ENCODE measurements at places on chromosomes 11 and 22. TPM values are rescaled to one million over a fixed set of nuclear protein-coding genes. Genes with fewer than 3 reads are reported as not detected.

DNA sequence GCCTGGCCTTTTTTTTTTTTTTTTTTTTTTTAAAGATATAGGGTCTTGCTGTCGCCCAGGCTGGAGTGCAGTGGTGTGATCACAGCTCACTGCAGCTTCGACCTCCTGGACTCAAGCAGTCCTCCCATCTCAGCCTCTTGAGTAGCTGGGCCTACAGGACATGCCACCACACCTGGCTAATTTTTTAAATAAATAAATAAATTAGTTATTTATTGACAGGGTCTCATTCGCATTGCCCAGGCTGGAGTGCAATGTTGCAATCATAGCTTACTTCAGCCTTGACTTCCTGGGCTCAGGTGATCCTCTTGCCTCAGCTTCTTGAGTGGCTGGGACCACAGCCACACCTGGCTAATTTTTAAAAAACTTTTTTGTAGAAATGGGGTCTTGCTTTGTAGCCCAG, 10.5 kb downstream of the AP2A2 start:
- peak overlapping the region; percentile 61 for H3K27ac ChIP-seq
- H3K4me3 ChIP-seq: no peak overlapping the region
- no peaks in the 10 kb centered on the region for H3K27me3 ChIP-seq

DNA sequence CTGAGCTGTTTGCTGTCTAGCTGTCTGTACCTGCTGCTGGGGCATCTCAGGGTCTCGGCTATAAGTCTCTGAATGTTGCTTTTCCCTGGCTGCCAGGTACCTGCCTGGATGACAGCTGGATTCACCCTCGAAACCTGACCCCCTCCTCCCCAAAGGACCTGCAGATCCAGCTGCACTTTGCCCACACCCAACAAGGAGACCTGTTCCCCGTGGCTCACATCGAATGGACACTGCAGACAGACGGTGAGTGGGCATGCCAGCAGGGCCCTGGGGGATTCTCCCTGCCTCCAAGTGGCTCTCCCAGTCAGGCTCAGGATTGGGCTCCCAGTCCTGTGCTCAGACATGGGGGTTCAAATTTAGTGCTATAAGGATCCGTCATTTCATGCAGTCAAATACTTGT, 12.9 kb downstream of the IL17RA start:
- DNase-seq: no peak
- H3K27ac ChIP-seq: peak overlapping the region; percentile 64
- peaks cover 8% of the 10 kb centered on the region for H3K4me1 ChIP-seq

- H3K4me3 ChIP-seq: no peak overlapping the region
- H3K36me3 ChIP-seq: peaks cover 7% of the 10 kb centered on the region
- peak overlapping the region; percentile 6 for H3K27ac ChIP-seq
- H3K4me1 ChIP-seq: peaks cover 9% of the 10 kb centered on the region
- no peak for DNase-seq
- no peaks in the 10 kb centered on the region for H3K27me3 ChIP-seq
Observed at GRCh38 chr11:12765428-12765827, 91.2 kb downstream of the TEAD1 start.

GRCh38 chr22:41782316-41782715, 18.2 kb upstream of the CCDC134 start:
- H3K27ac ChIP-seq: peak overlapping the region; percentile 65
- DNase-seq: no peak
- no peaks in the 10 kb centered on the region for H3K36me3 ChIP-seq
- H3K4me3 ChIP-seq: no peak overlapping the region
- H3K4me1 ChIP-seq: peaks cover 14% of the 10 kb centered on the region

The PATE2 gene
- total RNA-seq: not detected

- H3K4me1 ChIP-seq: no peaks in the 10 kb centered on the region
- H3K27me3 ChIP-seq: no peaks in the 10 kb centered on the region
- DNase-seq: no peak
- no peak overlapping the region for H3K27ac ChIP-seq
Observed at GRCh38 chr11:28798286-28798685, 690.1 kb downstream of the METTL15 start.

The APOBEC3H gene
- 1.1 TPM for total RNA-seq

GRCh38 chr11:26743622-26744021, 21.8 kb upstream of the SLC5A12 start:
- DNase-seq: no peak
- no peak overlapping the region for H3K27ac ChIP-seq
- H3K4me1 ChIP-seq: no peaks in the 10 kb centered on the region
- H3K27me3 ChIP-seq: no peaks in the 10 kb centered on the region

- no peak overlapping the region for H3K27ac ChIP-seq
- H3K27me3 ChIP-seq: no peaks in the 10 kb centered on the region
- no peak overlapping the region for H3K4me3 ChIP-seq
- no peaks in the 10 kb centered on the region for H3K4me1 ChIP-seq
Observed at GRCh38 chr11:27171376-27171958, 130.9 kb downstream of the BBOX1 start.

The NNMT gene
- total RNA-seq: 125 TPM

The TRPM5 gene
- total RNA-seq: not detected

- H3K27ac ChIP-seq: no peak overlapping the region
- DNase-seq: no peak
- H3K27me3 ChIP-seq: no peaks in the 10 kb centered on the region
- H3K4me3 ChIP-seq: no peak overlapping the region
- no peaks in the 10 kb centered on the region for H3K36me3 ChIP-seq
Observed at GRCh38 chr11:110128161-110128560, 35.0 kb downstream of the ZC3H12C start.

- H3K36me3 ChIP-seq: peaks cover 12% of the 10 kb centered on the region
- no peak for DNase-seq
- no peak overlapping the region for H3K4me3 ChIP-seq
- H3K27me3 ChIP-seq: no peaks in the 10 kb centered on the region
- no peak overlapping the region for H3K27ac ChIP-seq
- H3K4me1 ChIP-seq: peaks cover 23% of the 10 kb centered on the region
Observed at GRCh38 chr11:62605467-62605866, 3.8 kb upstream of the MTA2 start.

The ABTB2 gene
- total RNA-seq: 5.1 TPM

DNA sequence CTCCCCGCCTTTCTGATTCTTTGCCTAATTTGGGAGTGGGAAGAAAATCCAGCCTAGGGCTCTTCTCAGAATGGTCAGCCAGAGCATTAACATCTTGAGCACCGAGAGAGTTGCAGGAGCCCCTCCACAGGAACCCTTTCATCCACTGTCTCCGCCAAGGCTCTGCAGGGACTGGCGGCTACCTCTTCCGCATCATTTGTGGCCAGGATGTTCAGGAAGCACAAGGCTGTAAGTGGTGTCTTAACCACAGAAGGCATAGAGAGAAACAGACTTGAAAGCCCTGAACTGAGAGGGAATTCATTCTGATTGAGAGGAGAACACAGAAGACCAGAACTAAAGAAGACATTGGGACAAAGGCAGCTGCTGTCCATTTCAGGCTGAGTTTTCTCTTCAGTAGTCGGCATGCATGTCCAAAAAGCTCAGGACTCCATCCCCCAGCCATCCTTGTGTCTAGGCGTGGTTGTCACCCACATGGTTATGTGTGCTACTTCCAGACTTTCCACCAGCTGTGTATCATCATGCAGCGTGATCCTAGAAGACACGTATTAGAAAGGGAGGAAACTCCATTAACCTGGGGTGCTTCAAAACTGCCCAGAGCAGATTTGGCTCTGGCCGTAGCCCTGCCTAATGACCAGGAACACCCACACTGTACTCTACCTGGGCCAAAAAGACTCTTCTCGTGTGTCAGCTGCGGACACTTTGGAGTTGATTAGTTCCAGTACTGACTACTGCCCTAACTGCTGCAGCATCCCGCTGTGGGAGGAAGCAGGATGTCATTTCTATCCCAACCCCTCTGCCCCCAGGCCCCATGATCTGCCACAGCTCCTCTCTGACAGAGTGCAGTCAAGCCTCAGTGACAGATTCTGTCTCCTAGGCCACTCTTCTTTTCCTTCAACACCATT, 725.1 kb downstream of the NTM start:
- no peak overlapping the region for H3K27ac ChIP-seq
- no peaks in the 10 kb centered on the region for H3K36me3 ChIP-seq
- H3K4me3 ChIP-seq: no peak overlapping the region

DNA sequence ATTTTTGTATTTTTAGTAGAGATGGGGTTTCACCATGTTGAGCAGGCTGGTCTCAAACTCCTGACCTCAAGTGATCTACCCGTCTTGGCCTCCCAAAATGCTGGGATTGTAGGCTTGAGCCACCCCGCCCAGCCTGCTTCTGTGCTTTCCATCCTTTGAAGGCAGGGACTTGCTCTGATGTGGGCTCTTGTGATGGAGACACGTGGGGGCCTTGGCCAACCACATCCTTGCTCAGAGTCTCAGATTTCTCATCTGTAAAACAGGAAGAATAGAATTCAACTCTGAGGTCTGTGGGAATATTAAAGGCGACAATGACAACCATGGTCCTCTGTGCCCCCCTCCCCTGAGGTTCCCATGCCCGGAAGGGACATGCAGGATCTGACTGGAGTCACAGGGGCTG, 3.8 kb upstream of the GGA1 start:
- peaks cover 33% of the 10 kb centered on the region for H3K4me1 ChIP-seq
- no peaks in the 10 kb centered on the region for H3K36me3 ChIP-seq
- no peak overlapping the region for H3K4me3 ChIP-seq
- H3K27ac ChIP-seq: peak overlapping the region; percentile 20

DNA sequence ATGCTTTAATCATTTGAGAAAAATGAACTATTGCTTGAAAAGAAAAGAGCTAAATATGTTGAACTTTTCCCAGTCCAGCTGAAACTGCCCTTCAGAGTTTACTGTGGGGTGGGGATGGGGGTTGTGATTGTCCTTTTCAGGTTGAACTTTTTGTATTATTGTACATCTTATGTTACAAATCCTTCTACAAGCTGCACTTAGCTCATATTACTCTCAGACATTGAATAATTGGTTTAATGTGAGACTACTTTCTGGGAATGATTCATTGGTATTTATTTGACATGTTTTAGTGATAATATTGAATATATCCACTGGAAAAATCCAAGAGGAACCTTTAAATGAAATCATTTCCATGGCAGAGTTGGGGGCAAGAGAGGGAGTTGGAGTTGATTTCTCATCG, 84.9 kb downstream of the ATXN10 start:
- H3K36me3 ChIP-seq: no peaks in the 10 kb centered on the region
- H3K4me1 ChIP-seq: peaks cover 5% of the 10 kb centered on the region
- no peaks in the 10 kb centered on the region for H3K27me3 ChIP-seq
- H3K4me3 ChIP-seq: no peak overlapping the region

GRCh38 chr11:23097891-23098290, 237.6 kb upstream of the CCDC179 start:
- H3K36me3 ChIP-seq: no peaks in the 10 kb centered on the region
- H3K27me3 ChIP-seq: no peaks in the 10 kb centered on the region
- no peaks in the 10 kb centered on the region for H3K4me1 ChIP-seq
- no peak overlapping the region for H3K4me3 ChIP-seq
- H3K27ac ChIP-seq: no peak overlapping the region

The HMGXB4 gene
- total RNA-seq: 17.6 TPM

The SLC25A18 gene
- total RNA-seq: 1.1 TPM

The CEP126 gene
- 33.4 TPM for total RNA-seq

The NUP98 gene
- total RNA-seq: 78.0 TPM

DNA sequence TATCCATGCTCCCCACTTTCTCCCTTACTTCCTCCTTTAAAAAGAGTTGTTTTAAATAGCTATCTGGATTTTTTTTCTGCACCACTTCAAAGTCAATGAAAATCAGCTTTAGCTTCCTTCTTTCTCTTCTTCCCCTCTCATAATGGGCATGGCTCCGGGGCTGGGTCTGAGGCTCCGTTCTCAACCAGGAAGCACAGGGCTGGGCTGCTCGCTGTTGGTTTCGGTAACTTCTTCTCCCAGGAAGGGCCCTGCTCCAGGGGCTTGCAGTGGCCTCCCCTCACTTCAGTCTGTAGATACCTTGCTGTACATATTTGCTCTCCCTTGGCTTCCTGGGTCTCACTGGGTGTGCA, 23.8 kb downstream of the MICAL2 start:
- no peak overlapping the region for H3K4me3 ChIP-seq
- peak; percentile 69 for DNase-seq
- peaks cover 33% of the 10 kb centered on the region for H3K4me1 ChIP-seq
- H3K36me3 ChIP-seq: no peaks in the 10 kb centered on the region
- H3K27me3 ChIP-seq: no peaks in the 10 kb centered on the region

DNA sequence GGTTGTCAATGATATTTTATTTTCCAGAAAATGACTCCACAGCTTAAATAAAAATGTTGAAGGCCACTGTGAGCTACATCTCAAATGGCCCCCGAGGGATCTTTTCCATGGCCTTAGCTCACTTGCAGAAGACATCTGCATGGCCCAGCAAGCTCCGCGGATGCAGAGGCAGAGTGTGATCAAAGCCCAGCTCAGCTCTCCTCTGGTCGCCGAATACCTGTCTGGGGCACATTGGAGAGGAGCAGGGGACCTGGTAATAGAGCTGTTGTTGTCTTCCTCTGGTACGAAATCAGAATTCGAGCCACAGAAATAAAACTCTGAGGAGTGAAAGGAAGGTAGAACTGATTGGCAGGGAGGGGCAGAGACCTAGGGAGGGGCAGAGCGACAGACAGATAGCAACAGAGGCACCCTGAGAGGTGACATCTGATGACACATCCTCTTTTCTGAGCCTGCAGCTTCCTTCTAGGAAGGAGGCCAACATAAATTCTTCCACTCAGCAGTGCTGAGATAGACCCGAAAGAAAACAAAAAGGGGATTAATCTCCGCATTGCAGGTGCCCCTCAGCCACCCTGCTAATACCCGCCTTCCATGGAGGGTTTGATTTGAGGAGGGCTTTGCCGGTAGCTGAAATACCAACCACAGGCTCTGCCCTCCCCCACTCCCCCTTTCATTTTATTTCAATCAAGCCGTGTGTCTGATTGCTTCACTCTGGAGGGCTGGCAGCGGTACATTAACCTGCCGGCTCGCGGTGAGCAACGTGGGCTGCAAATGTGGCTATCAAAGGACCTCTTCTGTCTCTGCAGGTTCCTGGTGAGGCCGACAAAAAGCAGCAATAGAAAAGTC, 759.4 kb downstream of the OPCML start:
- no peak overlapping the region for H3K4me3 ChIP-seq
- no peaks in the 10 kb centered on the region for H3K27me3 ChIP-seq
- H3K27ac ChIP-seq: no peak overlapping the region

- no peaks in the 10 kb centered on the region for H3K27me3 ChIP-seq
- H3K36me3 ChIP-seq: no peaks in the 10 kb centered on the region
- H3K4me1 ChIP-seq: peaks cover 78% of the 10 kb centered on the region
- no peak for DNase-seq
- H3K27ac ChIP-seq: peak overlapping the region; percentile 93
- no peak overlapping the region for H3K4me3 ChIP-seq
Observed at GRCh38 chr11:57772562-57772961, 11.0 kb downstream of the CTNND1 start.

DNA sequence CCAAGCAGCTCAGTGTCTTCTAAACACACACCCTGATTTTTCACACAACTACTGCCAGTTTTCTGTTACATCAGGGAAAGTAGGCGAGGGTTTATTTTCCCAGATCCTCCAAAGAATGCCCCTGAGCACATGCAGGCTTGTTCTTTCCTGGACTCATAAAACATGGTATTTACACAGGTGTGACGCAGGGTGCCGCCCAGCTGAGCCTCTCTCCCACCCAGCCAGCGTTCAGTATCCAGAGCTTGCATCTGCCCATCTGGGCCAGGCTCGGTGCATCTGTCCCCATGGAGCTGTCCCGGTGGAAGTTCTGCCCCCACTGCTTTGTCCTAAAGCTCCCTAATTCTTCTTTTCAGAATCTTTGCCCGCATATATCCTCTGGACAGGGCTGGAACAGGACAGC, 44.8 kb upstream of the ISX start:
- H3K27ac ChIP-seq: no peak overlapping the region
- no peaks in the 10 kb centered on the region for H3K4me1 ChIP-seq
- no peaks in the 10 kb centered on the region for H3K36me3 ChIP-seq

- H3K4me3 ChIP-seq: no peak overlapping the region
- H3K4me1 ChIP-seq: no peaks in the 10 kb centered on the region
- H3K36me3 ChIP-seq: no peaks in the 10 kb centered on the region
- DNase-seq: no peak
- H3K27me3 ChIP-seq: no peaks in the 10 kb centered on the region
Observed at GRCh38 chr11:115778928-115779650, 274.9 kb upstream of the CADM1 start.
